ENCODE measurements at places on chromosomes 5 and 9.

GRCh38 chr5:93358176-93358575 is 222.8 kb downstream of the NR2F1-AS1 start:
- no peak for DNase-seq

GRCh38 chr9:40925149-40925548 is 203.3 kb downstream of the FOXD4L6 start:
- no peak for DNase-seq

GRCh38 chr9:33225319-33226147 is 14.4 kb upstream of the SPINK4 start:
- peak; percentile 65 for DNase-seq

DNA sequence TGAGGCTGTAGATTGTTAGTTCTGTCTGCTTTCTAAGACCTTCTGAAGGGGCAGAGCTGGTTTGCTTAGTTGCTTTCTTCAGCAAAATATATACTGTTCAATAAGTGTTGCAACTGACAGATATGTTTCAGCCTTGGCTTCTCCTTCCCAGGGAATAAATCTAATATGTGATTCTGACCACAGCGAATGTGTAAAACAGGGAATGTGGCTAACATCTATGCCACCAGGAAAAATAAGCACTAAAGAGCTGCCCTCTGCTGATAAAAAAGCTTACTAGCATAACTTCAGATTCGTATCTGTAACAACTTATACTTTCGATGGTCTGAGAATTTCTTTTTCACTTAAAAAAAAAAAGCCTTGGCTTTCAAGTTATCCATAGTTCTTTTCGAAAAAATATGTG is 13.0 kb upstream of the OSMR start:
- DNase-seq, result no peak

GRCh38 chr9:135146766-135147473 is 59.5 kb downstream of the OLFM1 start:
- DNase-seq, result peak; percentile 62

GRCh38 chr5:145681216-145681615 is 153.9 kb downstream of the PRELID2 start:
- DNase-seq, result no peak

DNA sequence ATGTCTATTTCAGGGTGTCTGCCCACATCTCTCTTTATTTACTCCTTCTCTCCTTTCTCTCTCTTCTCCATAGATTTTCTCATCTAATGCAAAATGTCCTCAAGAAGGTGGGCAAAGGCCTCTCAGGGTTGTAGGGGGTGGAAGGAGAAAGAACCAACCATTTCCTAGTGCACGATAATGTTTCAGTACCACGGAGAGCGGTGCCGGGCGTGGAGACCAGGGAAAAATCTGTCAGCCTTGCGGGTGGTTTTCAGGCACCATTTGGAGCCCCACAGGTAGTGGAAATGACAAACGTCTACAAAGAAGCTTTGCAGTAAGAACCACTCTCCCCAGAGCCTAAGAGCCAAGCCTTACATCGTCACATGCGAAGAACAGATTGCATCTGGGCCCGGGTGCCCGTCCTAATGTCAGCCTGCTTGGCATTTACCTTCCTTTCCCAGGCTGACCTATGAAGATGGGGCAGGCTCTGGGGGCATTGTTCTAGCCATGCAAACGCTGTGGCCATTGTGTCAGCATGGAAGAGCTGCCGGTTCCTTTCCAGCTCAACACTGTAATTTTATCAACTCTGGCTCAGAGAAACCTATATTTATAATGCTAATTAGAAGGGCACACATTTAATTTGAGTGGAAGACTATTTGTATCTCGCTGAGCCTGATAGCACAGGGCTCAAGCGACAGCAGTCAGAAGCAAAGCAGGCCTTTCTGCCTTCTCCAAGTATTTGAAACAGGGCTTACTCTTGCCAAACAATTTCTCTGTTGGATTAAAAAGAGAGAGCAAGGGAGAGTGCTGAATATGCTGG is 430.1 kb upstream of the WWC1 start:
- no peak for DNase-seq

DNA sequence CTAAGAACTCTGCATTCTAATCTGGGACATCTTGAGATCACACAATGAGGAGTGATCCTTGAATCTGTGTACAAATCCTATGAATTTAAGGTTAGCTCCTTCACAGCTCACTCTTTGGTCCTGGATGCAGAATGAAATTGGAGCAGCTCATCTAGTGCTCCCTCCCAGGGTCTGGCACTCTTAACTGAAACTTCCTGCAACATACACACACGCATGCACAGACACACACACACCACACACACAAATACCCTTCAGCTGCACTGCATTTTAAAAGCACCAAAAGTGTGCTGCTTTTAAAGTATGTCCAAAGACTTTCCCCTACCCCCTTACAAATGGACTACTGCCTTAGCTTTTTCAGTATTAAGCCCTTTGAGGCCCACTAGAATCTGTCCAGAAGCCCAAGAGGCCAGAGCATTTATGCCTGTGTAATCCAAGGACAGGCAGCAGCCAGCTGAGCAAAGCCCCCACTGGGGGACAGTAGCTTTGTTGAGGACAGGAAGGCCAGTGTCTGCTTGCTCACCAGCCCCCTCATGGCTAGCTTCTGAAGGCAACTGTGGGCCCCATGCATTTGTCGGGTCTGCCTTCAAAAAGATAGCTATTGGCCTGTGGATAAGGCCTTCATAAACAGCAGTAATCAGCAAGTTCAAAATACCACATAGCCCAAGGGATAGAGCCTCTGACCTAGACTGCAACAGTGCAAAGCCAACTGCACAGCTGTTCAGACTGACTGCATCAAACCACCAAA is 43.6 kb downstream of the CDO1 start:
- no peak for DNase-seq

DNA sequence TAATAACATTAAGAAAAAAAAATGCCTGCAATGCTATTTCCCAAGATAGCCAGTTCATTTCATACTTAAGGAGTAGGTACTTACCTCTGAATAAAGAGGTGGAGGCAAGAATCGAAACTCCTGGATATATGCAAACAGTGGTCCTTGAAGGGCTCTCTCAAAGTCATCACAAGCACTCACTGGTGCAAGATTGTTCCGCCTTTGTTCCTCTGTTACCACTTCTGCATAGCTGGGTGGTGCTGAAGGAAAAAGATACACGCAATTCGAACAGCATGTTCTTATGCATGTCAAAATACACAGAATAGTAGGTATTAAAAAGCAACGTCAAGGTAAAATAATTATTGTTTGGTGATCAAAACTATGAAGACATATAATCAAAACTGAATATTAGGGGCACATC is 9.5 kb downstream of the ARRDC3 start:
- no peak for DNase-seq

DNA sequence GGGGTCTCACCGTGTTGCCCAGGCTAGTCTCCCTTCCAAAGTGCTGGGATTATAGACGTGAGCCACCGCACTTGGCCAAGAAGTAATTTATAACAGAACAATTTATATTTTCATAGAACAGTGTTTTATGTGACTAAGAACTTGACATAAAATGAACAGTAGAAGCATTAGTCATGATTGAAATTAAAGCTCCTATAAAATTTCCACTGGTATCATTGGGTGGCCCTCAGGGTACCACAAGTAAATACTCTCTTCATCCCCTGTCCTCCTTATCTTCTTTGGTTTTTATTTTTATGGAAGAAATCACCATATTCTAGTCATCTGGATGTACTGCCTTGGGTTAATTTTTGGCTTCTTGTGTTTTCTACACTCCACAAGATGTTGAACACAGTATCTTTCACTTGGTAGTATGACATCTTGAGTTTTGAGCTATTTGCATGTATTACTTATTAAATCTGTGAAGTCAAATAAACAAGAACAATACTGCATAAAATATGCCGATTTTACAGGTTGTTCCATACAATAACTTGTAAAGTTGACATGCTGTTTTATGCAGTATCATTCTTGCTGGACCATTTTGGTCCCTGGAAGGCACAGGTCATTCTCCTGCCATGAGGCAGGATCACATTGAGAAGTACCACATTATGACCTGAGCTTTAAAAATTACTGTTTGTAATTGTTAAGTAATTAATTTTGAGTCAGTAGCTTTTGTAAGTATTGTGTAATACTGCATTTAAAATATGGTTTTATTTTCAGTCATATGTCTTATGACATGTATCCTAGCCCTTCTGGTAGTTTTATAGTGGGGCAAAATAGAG is 24.4 kb downstream of the LMNB1 start:
- DNase-seq, result no peak

DNA sequence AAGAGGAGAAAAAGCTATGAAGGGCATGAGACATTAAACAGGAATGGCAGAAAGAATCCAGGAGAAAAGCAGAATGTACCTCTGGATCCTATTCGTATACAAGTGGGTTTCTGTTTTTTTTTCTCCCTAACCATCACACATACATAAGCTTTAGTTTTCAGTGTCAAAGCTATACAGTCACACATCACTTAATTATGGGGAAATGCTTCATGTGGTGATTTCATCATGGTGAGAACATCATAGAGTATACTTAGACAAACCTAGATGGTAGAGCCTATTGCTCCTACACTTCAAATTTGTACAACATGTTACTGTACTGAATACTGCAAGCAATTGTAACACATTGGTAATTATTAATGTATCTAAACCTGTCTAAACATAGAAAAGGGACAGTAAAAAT is 290.6 kb downstream of the AOPEP start:
- DNase-seq, result no peak

DNA sequence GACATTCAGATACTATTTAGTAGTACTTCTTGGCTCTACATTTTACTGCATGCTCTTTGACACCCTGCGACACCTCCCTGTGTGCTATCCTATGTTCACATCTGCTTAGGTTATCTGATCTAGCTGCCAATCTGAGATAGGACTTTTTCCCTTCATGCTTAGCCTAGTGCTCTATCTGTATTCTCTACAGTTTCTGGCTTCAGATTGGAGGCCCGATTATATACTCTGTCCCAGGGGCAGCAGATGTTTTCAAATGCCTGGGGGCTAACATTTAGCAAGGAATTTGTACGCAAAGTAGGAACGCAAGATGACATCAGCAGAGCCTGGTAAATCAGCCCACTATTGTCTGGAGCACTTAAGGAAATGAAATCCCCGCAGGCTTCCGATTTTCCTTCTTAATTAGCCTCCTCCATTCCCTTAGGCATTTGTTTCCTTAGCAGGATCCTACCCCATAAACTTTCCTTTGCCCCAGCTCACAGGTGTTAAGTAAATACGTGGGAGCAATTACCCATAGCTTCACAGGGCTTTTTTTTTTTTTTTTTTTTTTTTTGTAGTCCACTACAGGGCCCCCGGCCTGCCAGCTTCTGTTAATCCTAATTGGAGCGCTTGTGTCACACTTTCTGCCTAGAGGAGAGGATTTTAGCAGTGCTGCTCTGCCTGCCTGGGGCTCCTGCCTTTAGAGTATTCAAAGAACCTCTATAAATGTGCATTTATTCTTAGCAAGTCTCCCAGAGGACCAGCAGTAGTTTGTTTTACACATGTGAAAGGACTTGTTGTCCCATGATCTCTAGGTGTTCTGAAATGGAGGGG is 61.1 kb upstream of the LPAR1 start:
- DNase-seq, result no peak

GRCh38 chr9:18333157-18333556 is 140.8 kb upstream of the ADAMTSL1 start:
- no peak for DNase-seq

- no peak for DNase-seq
These were observed 62.6 kb downstream of the PPARGC1B start for GRCh38 chr5:149792540-149793255.
